ENCODE measurements at places on chromosomes 6 and 20.

GRCh38 chr20:63574829-63575743 lies 1.0 kb upstream of the HELZ2 start:
- no peak for DNase-seq

GRCh38 chr6:49453221-49453620 lies 9.8 kb downstream of the MMUT start:
- no peak for DNase-seq

DNA sequence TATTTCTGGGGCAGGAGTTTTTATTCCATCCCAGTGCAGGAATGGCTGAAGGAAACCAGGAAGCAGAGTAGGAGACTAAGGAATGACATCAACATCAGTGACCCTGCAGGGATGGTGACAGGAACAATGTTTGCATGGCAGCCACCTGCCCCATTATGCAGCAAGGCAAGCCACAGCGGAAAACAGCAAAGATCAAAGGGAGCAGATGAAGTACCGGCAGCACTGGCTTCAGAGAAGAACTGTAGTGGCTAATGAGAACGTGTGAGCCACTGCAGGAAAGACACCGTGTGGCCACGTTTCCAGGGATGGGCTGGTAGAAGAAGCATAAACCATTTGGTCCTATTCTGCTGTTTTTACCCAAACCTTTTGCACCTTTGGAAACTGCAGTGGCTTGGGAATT lies 52.9 kb upstream of the TAB2 start:
- DNase-seq: no peak

DNA sequence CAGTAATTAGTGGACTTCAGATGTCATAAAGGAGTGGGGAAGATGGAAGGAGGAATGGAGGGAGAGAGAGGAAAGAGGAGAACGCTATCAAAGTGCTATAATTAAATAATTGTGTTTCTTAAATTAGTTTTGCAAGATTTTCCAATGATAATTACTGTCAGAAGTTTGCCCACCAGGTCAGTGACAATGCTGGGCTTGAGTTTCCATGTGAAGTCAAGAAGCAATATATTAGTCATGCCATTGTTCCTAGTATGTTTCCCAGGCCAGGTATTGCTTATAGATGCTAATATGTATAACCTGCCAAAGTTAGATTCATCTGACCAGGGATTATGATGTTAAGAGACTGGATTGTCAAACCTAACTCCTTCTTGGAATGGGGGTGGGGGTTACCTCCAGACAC lies 131.9 kb downstream of the GJA10 start:
- DNase-seq: no peak

- DNase-seq: no peak
These were observed 13.5 kb downstream of the ZHX3 start for GRCh38 chr20:41304002-41304401.

DNA sequence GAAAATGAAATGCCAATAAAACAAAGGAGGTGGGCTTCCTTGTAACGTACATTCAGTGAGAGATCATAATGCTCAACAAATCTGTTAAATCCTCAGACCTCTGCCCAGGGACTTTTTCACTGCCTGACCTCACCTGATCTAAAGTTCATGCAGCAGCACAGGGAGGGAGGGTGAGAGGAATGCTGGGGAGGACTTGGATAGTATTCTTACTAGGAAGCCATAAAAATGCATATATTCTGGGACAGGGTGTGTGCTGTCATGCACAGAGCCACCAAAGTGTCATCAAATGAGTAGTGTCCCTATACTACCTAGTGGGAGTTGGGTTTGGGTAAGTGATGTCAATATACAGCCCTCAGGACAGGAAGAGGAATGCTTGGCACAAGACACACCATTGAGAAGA lies 32.6 kb downstream of the CLIC5 start:
- DNase-seq: no peak

- no peak for DNase-seq
These were observed 63.0 kb downstream of the SH3BGRL2 start for GRCh38 chr6:79694156-79694555.

GRCh38 chr6:31079656-31080261 lies 32.6 kb downstream of the C6orf15 start:
- peak; percentile 84 for DNase-seq

- DNase-seq: peak; percentile 81
These were observed 3.8 kb downstream of the MTCL3 start for GRCh38 chr6:127515234-127515793.

DNA sequence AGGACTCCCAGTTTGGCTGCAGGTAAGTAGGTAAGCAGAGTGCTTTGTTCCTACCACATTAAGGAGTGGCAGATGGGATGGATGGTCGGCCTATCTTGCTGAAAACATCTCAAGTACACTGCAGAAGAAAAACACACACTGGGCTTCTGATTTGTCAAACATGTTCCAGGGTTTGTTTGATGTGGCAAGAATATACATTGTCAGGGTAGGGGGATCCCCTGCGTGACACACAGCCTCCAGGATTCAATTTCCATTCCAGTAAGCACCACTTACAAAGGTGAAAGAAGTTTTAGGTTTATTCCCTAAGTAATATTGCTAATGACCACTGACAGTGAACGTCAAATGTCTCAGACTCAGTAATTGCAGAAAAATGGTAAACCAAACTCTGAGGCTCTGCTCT lies 26.0 kb upstream of the KIF16B start:
- no peak for DNase-seq

GRCh38 chr6:95768539-95768938 lies 191.2 kb downstream of the MANEA start:
- peak; percentile 15 for DNase-seq

DNA sequence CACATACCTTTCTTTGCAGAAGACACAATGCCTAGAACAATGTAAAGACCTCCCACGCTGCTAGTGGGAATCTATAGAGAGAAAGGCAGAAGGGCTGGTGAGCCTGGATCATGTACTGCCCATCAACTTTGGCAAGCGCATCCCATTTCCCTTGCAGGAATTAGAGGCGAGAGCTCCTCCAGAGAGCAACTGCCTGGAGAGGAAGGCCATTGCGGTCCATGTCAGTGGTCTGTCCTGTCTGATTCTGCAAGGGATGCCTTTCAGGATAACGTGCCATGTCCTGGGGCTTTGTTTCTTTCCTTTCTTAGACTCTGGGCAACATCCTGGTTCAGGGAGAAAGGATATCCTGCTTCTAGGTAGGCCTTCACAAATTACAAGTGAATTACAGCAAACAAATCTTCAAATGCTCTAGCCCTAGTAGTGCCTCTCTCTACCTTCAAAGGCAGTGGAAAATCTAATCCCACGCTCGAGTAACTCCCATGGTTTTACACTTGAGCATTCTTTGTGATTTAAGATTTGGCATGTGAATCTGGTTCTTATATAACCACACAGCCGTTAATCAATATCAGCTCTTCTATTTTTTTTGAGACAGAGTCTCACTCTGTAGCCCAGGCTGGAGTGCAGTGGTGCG lies 38.5 kb downstream of the GCNT2 start:
- DNase-seq: no peak

DNA sequence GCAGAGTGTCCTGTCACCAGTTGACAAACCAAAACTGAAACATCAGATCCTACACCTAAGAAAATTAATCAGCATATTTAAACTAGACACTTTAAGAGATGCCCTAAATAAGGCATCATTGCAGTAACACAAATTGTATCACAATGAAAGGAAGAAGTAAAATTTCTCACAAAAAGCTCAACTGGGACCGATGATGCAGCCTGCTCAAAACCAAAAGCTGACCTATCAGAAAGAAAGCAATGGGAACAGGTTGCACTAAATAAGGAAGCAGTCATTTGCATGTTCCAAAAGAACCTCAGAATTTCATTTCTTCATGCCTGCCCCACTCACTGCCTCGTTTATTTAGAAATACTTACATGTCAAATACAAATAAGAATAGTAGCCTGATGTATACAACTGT lies 12.1 kb downstream of the HIVEP2 start:
- no peak for DNase-seq

- DNase-seq: no peak
These were observed 13.7 kb upstream of the BPIFA2 start for GRCh38 chr20:33154252-33154651.

DNA sequence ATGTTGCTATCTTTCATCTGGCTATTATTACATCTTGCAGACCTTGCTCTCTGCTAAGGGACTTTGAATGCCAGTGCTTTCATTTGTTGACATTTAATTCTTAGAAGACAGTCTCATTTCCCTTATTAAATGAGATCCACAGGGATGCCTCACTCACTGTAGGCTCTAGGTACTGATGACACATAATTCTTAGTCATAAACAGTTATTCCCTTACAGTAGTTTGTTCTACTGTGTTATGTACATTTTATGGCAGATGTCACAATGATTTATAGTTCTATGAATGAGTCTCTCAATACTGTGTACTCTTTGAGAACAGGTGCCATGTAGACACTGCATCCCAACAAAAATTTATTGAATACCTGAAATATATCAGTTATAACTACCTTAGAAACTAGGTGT lies 70.3 kb downstream of the FAM83B start:
- no peak for DNase-seq

GRCh38 chr6:34462551-34462971 lies 3.3 kb upstream of the PACSIN1 start:
- DNase-seq: peak; percentile 27

GRCh38 chr20:46286382-46286781 lies 21.9 kb downstream of the CDH22 start:
- no peak for DNase-seq

DNA sequence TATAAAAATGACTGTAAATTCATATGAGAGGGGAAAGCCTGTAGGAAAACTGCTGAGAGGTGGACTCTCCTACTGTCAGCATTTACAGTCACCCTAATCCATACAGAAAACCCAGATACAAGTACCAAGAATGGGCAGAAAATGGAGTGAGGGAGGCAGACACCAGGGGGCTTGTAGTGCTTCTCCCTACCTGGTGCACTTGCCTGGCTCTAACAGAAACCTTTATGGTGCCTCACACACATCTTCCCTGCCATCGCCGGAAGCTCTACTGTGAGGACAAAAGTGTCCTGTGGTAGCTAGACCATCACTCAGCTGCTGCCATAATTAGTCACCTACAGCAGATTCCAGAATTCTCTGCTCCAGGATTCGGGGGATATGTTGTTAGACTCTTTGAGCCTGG lies 441.3 kb downstream of the TFAP2B start:
- no peak for DNase-seq

- DNase-seq: no peak
These were observed 125.4 kb downstream of the OPRM1 start for GRCh38 chr6:154164397-154164796.

- DNase-seq: no peak
These were observed 480.0 kb upstream of the JAG1 start for GRCh38 chr20:11153819-11154218.

DNA sequence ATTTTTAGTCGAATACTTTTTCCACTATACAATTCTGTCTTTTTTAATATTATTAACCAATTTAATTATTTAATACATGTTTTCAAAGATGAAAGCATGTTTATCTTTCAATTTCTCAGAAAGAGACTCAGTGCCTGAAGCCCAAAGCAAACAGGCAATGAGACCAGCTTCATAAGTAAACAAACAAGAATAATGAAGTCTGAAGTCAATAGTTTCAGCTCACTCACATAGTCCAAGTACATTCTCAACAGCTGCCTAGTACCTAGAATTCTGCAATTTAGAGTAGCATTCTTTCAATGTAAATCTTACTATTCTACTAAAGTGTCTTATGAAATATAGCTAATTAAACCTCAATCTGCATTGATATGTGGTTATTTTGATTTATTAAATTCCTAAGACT lies 626.5 kb upstream of the NRSN1 start:
- DNase-seq: no peak

- DNase-seq: no peak
These were observed 963 bp downstream of the FOXF2 start for GRCh38 chr6:1390133-1390945.

DNA sequence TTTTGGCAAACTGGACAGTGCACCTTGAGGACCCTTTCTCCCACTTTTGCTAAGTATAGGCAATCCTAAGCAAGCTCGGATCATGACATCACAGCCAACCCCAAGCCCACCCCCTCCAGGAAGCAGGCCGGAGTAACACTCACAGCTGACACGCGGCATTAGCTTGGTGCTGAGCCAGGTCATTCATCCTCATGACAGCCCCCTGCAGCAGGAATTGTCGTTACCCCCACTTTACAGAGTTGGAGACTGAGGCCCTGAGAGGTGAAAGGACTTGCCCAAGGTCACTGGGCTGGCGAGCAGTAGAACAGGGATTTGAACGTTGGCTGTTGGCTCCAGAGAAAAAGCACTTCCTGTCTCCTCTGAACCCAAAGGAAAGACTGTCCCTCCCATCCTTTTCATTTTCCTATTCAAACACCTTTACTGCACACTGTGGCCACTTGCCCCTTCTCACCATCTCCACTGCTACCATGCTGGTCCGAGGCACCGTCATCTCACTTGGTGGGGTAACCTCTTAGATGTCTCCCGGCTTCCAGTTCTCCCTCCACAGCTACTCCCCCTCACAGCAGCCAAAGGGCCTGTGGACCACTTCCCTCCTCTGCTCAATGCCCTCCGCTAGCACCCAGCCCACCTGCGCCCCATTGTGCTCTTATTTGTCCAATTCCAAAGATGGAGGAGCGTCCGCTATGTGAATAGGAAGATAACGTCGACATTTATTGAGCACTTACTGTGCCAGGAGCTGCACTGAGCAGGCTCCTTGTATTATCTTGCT lies 84.7 kb downstream of the PREX1 start:
- DNase-seq: no peak

DNA sequence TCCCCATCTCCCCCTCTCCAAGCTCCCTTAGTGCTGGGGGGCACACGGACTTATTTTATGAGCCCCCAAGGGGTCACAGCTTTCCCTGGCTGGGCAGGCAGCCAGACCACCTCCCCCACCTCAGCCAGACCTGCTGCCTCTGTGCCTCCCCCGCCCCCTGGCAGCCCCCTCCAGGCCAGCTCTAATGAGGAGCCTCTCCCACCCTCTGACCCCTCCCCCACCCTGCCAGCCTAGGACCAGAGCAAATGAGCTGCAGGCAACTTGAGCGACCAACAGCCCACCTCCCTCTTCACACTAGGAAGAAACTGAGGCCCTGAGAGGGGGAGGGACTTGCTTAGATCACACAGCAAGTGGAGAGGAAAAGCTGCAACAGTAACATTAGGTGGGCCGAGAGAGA lies 1.9 kb downstream of the GDF5 start:
- no peak for DNase-seq

GRCh38 chr6:90253631-90254030 lies 43.0 kb downstream of the BACH2 start:
- DNase-seq: no peak

DNA sequence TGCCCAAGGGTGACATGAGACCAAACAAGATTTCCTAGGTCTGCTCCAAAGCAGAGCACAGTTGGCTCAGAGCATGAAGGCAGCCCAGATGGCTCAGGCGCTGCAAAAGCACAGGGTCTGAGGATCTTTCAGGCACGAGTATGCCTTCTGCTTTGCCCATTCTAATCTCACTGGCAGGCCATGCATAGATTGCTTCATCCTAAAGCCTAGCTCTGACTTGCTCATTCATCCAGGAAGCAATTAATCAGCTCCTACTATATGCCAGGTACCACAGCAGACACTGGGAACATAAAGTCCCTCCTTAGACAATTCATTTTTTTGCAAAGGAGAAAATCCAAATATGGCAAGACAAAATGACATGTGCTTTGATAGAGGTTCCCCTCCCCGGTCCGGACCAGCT lies 31.2 kb downstream of the GPLD1 start:
- no peak for DNase-seq

- DNase-seq: peak; percentile 60
These were observed 154.1 kb downstream of the FOXA2 start for GRCh38 chr20:22430154-22430745.
